ENCODE measurements at places on chromosomes 2 and 18.

DNA sequence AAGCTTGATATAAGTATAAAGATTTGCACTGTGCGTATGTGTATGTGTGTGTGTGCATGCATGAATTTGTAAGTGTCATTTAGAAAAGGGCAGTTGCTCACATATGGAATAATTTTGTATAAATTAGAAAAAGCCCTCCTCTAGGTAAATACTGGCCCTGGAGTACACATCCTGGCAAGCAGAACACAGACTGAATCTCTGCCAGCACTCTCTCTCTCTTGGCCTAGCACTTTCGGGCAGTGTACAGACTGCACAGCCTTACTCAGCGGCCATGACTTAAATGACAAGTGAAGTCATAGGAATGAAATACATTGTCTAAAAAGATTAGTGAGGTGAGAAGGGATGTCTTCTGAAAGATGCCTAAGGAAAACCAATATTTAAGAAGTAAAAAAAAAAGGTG is 214.1 kb downstream of the RDH14 start:
- no peak for DNase-seq

DNA sequence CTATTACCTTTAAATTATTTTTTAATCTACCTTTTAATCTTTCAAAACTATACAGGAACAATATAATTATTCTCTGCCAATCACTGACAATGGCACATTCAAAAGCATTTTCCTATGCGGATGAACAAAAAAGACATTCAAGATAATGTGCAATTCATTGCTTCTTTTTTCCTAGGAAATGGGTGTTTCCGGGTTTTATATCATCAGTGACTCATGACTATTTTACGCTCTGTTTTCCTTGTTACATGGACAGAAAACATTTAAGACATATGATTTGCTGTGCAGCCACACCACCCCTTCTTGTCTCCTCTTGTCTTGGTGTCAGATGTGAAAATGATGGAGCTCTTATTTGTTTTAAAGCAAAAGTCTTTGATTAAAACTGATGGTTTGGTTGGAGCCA is 184.7 kb upstream of the LINC00305 start:
- DNase-seq: no peak

DNA sequence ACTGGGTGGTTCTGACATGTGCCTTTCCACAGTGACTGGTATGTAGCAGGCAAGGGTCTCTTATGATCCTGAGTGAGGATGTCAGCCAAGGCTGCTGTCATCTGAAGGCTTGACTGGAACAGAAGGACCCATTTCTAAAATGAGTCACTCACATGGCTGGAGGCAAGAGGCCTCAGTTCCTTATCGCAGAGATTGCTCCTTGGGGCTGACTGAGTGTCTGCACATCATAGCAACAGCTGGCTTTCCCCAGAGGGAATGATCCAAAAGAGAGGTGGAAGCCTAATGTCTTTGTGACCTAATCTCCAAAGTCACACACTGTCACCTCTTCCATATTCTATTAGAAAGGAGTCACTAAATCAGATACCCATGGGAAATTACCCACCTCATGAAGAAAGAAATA is 114.0 kb downstream of the NEDD4L start:
- no peak for DNase-seq

DNA sequence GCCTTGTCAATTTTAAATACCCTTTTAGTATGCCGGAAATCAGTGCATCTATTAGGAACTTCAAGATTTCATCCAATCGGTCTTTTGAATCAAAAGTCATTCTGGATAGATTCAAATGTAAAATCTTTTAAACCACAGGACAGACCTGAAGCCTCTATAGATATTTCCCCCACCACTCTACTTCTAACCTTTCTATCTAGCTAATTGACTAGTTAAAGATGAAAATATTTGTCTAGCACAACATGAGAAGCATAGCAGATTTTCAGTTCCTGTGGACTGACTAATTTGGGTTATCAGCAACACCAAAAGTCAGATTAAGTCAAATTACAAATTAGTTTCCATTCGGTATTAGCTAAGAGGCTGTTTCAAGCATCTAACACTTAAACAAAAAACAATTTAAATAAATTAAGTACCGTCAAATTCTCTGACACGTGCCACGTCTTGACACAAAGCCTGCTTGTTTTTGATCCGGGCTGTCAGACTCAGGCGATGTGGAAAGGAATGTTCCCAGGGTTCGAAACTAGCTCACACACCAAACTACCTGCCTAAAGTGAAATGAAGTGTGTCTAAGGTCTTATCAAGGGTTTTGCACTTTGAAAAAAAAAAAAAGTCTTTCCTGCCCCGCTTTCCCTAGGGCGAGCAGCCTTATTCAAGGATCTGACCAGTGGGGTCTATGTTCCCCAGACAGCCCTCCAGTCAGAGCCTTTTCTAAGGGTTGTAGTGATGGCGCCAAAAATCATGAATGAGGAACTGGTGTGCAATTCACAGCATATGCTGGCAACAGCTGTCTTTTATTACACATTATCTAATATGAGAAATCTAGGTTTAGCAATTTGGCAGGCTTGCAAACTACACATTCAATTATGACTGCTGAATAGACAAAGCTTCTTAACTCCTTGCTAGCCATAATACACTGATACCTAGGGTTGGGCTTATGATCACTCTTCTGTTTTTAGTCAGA is 4.7 kb downstream of the CYTIP start:
- no peak for DNase-seq

- DNase-seq: no peak
Observed at GRCh38 chr2:71609958-71610357, 156.6 kb downstream of the DYSF start.

- DNase-seq: no peak
Observed at GRCh38 chr2:102253753-102254150, 57.6 kb upstream of the IL1RL1 start.

DNA sequence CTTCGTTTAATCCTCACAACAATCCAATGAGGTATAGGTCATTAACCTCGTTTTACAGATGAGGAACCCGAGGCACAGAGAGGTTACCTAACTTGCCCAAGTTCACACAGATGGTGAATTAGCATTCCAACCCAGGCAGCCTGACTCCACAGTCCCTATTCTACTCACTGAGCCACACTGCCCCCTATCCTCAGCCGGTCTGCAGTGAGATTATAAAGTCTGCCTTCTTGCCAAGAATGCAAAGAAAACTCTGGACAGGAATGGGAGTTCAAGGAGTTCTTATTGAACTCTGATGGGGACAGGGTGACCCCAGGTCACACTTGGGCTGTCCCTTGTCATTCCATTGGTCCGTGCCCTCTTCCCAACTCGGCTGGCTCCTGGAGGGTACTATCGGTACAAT is 118.1 kb upstream of the MSH6 start:
- no peak for DNase-seq

GRCh38 chr18:41370740-41371139 is 584.3 kb upstream of the PIK3C3 start:
- DNase-seq: no peak

DNA sequence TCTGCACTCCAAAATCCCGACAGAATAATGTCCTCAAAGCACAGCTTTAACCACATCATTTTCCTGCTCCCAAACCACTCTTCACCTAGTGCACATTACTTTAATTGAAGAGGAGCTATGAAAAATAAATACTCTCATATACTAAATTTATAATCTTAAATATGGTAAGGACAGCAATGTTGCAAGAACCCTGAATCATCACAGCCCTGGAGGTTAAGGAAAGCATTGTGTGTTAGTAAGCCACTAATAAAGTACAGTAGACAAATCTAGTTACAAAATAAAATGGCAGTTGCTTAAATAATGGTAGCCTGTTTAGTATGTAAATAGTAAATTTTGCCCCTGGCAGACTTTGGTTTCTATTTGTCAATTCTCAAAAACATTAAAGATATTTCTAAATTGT is 27.0 kb upstream of the CCDC178 start:
- DNase-seq: no peak

DNA sequence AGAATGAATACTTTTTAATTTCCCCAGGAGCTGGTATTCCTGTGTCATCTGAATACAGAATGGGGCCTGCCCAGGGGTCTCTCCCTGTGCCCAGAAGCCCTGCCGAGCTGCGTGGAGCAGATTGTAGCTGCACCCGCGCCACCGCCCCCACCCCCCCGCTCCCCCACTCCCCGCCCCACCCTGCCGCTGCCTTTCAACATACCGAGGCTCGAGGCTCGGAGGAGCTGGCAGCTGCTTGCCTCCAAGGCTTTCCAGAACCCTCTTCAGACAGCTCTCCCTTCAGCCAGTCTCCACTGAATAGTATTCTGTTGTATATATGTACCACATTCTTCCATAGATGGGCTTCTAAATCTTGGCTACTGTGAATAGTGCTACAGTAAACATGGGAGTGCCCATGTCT is 150.7 kb downstream of the TSN start:
- DNase-seq: no peak

- DNase-seq: peak; percentile 34
Observed at GRCh38 chr2:64288321-64289193, 144.3 kb upstream of the PELI1 start.

Measured in NCI-H524 treated with DMSO at 0.1 percent for 48 hours (cell line).